ENCODE measurements at places on chromosomes 4 and X.
A peak's percentile ranks its signal among the peaks of the same experiment; 100 is the strongest.

- no peak overlapping the region for H3K4me3 ChIP-seq
- no peak overlapping the region for H3K27ac ChIP-seq
- peaks cover 21% of the 10 kb centered on the region for H3K4me1 ChIP-seq
- peak; percentile 65 for DNase-seq
- H3K36me3 ChIP-seq, result peaks cover 5% of the 10 kb centered on the region
- peaks cover 6% of the 10 kb centered on the region for H3K27me3 ChIP-seq
Measured at GRCh38 chr4:102501447-102501696, 213 bp downstream of the NFKB1 start.

GRCh38 chr4:100130491-100130890, 59.8 kb downstream of the DDIT4L start:
- no peak overlapping the region for H3K27ac ChIP-seq
- no peak for DNase-seq
- no peaks in the 10 kb centered on the region for H3K27me3 ChIP-seq

- no peaks in the 10 kb centered on the region for H3K36me3 ChIP-seq
- H3K27me3 ChIP-seq, result no peaks in the 10 kb centered on the region
- H3K27ac ChIP-seq, result no peak overlapping the region
Measured at GRCh38 chr4:46874811-46875210, 34.2 kb downstream of the COX7B2 start.

DNA sequence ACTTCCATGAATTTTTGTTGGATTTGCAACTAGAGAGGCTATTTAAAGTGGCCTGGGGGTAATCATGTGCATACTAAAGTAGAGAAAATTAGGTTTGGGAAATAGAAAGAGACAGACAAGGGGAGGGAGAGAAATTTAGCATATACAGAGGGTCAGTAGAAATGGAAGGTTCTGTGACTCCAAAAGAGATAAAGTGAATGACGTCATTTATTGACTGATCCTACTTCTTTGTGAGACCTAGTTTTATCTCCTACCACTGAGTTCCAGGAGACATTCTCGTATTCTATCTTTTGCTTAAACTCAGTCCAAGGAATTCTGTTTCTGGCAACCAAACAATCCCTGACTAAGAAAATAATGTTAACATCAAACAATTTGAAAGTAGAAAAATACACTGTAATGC, 42.4 kb upstream of the FREM3 start:
- no peak overlapping the region for H3K27ac ChIP-seq
- no peak overlapping the region for H3K4me3 ChIP-seq
- H3K36me3 ChIP-seq, result no peaks in the 10 kb centered on the region
- peaks cover 2% of the 10 kb centered on the region for H3K27me3 ChIP-seq

- peaks cover 22% of the 10 kb centered on the region for H3K36me3 ChIP-seq
- H3K4me3 ChIP-seq, result no peak overlapping the region
- peaks cover 4% of the 10 kb centered on the region for H3K27me3 ChIP-seq
- peak overlapping the region; percentile 43 for H3K27ac ChIP-seq
- DNase-seq, result no peak
Measured at GRCh38 chr4:83618431-83618830, 82.5 kb downstream of the GPAT3 start.

DNA sequence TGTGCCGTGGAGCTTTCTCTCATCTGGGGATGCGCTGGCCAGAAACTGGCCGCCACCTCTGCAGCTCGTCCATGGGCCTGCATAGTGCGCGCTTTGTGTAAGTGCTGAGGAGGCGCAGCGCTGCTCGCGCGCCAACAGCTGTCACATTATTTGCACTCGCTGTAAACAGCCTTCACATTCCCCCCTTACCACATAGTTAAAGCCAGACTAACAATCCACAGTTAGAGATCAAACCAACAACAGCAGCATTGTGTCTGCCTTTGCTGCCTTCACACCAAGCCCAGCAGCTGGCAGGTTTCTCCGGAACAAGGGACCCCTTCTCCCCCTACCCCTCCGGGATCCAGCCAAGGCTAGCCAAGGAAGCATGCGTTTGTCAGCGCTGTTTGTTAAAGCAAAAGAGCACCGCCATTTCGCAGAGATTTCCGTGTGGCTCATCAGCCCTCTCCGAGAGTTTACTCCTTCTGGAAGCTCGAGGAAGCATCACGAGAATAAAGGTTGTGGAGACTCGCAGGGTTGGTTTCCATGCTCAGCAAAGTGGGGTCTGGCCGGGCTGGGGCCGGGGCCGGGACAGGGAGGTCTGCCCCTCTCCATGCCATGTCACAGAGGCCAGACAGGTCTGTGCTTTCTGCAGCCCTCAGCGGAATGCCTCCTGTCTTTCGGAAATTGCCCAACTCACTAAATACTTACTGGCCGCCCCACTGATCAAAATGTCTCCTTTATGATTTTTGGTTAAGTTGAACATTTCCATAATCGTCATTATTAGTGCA, 11.0 kb downstream of the BCOR start:
- H3K36me3 ChIP-seq, result no peaks in the 10 kb centered on the region
- H3K27me3 ChIP-seq, result no peaks in the 10 kb centered on the region
- no peak overlapping the region for H3K4me3 ChIP-seq

- H3K4me3 ChIP-seq, result no peak overlapping the region
- DNase-seq, result peak; percentile 18
- peaks cover 5% of the 10 kb centered on the region for H3K36me3 ChIP-seq
- H3K27ac ChIP-seq, result no peak overlapping the region
- peaks cover 22% of the 10 kb centered on the region for H3K4me1 ChIP-seq
- peaks cover 4% of the 10 kb centered on the region for H3K27me3 ChIP-seq
Measured at GRCh38 chr4:24988776-24989175, 42.0 kb downstream of the LGI2 start.

DNA sequence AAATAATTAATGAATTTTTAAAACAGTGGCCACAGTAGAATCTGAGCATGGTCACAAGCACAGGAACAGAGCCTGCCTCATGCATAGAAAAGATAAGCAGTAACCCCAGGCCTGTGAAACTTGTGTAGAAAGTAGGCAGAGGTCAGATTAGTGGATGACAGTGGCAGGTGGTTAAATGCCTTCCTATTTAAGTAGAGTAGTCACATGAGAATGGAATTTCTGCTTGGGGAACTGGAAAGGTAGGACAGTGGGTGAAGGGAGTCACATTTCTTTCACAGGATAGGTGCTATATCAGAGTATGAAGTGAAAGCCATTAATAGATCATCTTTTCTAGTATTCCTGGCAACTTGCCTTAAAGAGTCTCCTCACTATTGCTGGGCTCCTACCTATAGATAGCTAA, 34.9 kb upstream of the ASB12 start:
- no peak overlapping the region for H3K27ac ChIP-seq
- no peaks in the 10 kb centered on the region for H3K36me3 ChIP-seq
- no peaks in the 10 kb centered on the region for H3K4me1 ChIP-seq
- H3K4me3 ChIP-seq, result no peak overlapping the region
- H3K27me3 ChIP-seq, result no peaks in the 10 kb centered on the region

DNA sequence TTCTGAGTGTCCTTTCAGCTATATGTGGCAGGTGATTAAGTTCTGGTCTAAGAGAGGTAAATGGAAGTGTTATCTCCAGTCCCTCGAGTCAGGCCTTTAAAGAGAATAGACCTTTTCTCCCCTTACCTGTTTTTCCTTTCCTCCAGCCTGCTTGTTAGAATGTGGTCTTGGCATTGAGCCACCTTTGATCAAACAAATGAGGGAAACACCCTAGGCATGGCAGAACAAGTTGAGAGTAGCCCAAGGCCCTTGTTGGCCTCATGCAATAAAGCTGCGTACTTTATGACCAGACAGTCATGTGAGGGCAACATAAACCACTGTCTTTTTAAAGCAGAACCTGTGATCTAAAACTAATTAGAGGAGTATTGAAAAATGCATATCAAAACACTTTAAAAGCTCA, 13.2 kb upstream of the IL13RA2 start:
- no peak overlapping the region for H3K4me3 ChIP-seq
- no peak for DNase-seq
- no peaks in the 10 kb centered on the region for H3K4me1 ChIP-seq
- H3K27ac ChIP-seq, result no peak overlapping the region
- H3K36me3 ChIP-seq, result no peaks in the 10 kb centered on the region

GRCh38 chr4:10237131-10237530, 120.5 kb upstream of the WDR1 start:
- no peaks in the 10 kb centered on the region for H3K4me1 ChIP-seq
- no peak overlapping the region for H3K27ac ChIP-seq
- H3K36me3 ChIP-seq, result no peaks in the 10 kb centered on the region
- no peak overlapping the region for H3K4me3 ChIP-seq
- DNase-seq, result no peak

DNA sequence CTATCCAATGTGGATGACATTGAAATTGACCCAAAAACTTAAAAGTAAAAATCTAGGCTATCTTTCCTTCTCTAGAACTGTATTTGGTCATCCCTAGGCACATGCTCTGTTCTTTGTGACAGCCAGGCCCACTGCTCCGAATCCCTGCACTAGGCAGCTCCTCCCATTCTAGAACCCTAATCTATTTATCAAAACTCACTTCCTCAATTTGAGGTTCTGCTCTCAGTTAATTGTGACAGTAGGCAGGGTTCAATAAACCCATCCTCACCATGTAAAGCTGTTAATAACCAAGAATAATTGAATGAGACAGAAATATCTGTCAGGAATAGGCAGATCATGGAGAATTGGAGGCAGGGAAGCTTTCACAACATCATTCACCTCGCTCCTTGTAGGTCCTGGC, 51.9 kb upstream of the IRF2 start:
- no peaks in the 10 kb centered on the region for H3K36me3 ChIP-seq
- no peak overlapping the region for H3K27ac ChIP-seq
- H3K4me3 ChIP-seq, result no peak overlapping the region
- DNase-seq, result no peak
- H3K27me3 ChIP-seq, result no peaks in the 10 kb centered on the region

DNA sequence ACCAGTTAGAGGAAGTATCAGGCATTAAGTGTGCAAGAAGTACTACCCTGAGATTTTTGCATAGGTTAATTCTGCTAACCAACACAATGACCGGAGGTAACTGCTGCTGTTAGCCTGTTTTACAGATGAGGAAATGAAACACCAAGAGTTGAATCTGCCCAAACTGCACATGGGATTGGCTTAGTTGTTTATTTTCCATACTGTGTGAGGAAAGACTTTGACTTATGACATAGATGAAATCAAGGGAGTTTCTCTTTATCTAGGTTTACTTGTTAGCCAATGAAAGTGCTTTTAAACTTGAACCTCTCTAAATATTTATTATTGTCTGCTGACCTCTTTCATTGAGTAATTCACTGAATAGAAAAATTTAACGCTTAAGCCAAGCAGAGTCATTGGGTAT, 10.3 kb downstream of the GUCY1B1 start:
- H3K36me3 ChIP-seq, result no peaks in the 10 kb centered on the region
- no peak for DNase-seq
- no peak overlapping the region for H3K4me3 ChIP-seq
- H3K27me3 ChIP-seq, result peaks cover 2% of the 10 kb centered on the region

GRCh38 chr4:121344098-121344497, 36.7 kb downstream of the QRFPR start:
- H3K4me3 ChIP-seq, result no peak overlapping the region
- H3K36me3 ChIP-seq, result no peaks in the 10 kb centered on the region
- no peak for DNase-seq
- no peaks in the 10 kb centered on the region for H3K27me3 ChIP-seq
- H3K27ac ChIP-seq, result no peak overlapping the region

- H3K27ac ChIP-seq, result no peak overlapping the region
- no peaks in the 10 kb centered on the region for H3K27me3 ChIP-seq
- H3K4me1 ChIP-seq, result no peaks in the 10 kb centered on the region
- DNase-seq, result no peak
- no peak overlapping the region for H3K4me3 ChIP-seq
Measured at GRCh38 chr4:112451831-112452230, 64.1 kb downstream of the NEUROG2 start.

- no peak overlapping the region for H3K27ac ChIP-seq
- DNase-seq, result no peak
- H3K4me1 ChIP-seq, result no peaks in the 10 kb centered on the region
- no peaks in the 10 kb centered on the region for H3K36me3 ChIP-seq
Measured at GRCh38 chr4:115165503-115165902, 52.1 kb upstream of the NDST4 start.

DNA sequence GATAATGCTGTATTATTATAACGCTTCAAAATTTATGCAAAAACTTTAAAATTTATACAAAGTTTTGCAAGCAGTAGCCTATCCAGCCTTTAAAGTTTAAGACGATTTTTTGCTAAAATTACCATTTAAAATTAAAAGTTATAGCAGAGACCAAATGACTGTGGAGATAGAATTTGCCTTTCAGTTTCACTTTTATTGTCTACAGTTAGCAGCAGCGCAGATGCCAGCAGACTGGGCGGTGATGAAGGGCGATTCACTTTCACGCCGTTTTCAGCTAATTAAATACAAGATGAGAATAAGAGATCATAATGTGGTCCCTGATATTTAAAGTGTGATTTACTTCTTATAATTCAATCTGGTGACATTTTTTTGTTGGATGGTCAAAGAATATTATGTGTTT, 1381.5 kb upstream of the ADGRL3 start:
- no peaks in the 10 kb centered on the region for H3K36me3 ChIP-seq
- no peak overlapping the region for H3K27ac ChIP-seq

DNA sequence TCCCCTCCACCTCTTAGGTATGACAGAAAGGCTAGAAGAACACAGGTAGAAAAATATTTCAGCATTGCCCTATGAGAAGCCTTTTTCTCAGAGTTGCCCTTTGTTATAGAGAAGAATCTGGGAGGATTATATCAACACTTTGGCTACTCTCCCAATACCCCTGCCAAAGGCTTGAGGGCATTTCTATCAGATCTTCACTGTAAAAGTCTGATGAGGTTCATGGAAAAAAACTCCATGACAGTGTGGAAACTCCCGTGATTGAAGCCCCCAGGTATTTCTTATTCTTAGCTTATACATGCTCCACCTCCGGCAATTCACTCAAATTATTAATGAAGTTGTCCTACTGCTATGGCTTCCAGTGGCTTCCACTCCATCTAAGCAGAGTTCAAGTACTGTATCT, 753.6 kb downstream of the CENPC start:
- no peak overlapping the region for H3K27ac ChIP-seq
- no peaks in the 10 kb centered on the region for H3K27me3 ChIP-seq
- H3K4me1 ChIP-seq, result peaks cover 5% of the 10 kb centered on the region
- DNase-seq, result no peak
- no peak overlapping the region for H3K4me3 ChIP-seq
- H3K36me3 ChIP-seq, result no peaks in the 10 kb centered on the region

DNA sequence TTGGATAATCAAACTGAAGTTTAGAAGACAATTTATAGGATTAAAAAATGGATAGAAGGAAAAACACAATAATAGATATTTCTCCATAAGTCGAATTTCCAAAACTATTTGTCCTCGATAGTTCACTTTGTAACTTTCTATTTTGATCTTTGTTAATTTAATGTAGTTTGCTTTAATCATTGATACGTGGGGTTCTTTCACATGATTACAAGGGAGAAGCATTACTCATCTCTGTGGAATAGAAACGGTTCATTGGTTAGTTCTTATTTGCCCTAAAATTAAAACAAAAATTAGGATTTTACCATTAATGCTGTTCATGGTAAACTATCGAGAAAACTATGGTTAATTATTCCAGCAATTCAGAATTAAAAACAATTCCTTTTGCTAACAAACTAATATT, 2.1 kb downstream of the TET2 start:
- no peak for DNase-seq
- H3K27me3 ChIP-seq, result peaks cover 16% of the 10 kb centered on the region
- H3K36me3 ChIP-seq, result peaks cover 4% of the 10 kb centered on the region
- H3K4me1 ChIP-seq, result peaks cover 19% of the 10 kb centered on the region

Measured in endothelial cell (in vitro differentiated cells).